H1 (cell line): ENCODE measurements at places on chromosomes 12 and 14. TPM values are rescaled to one million over a fixed set of nuclear protein-coding genes. Genes with fewer than 3 reads are reported as not detected.

OAS1 gene
- total RNA-seq, result not detected in 2 replicates

SMAGP gene
- total RNA-seq, result 9.2 and 9.4 TPM in 2 replicates

CHST11 gene
- 14.4 and 15.5 TPM in 2 replicates for total RNA-seq

DNA sequence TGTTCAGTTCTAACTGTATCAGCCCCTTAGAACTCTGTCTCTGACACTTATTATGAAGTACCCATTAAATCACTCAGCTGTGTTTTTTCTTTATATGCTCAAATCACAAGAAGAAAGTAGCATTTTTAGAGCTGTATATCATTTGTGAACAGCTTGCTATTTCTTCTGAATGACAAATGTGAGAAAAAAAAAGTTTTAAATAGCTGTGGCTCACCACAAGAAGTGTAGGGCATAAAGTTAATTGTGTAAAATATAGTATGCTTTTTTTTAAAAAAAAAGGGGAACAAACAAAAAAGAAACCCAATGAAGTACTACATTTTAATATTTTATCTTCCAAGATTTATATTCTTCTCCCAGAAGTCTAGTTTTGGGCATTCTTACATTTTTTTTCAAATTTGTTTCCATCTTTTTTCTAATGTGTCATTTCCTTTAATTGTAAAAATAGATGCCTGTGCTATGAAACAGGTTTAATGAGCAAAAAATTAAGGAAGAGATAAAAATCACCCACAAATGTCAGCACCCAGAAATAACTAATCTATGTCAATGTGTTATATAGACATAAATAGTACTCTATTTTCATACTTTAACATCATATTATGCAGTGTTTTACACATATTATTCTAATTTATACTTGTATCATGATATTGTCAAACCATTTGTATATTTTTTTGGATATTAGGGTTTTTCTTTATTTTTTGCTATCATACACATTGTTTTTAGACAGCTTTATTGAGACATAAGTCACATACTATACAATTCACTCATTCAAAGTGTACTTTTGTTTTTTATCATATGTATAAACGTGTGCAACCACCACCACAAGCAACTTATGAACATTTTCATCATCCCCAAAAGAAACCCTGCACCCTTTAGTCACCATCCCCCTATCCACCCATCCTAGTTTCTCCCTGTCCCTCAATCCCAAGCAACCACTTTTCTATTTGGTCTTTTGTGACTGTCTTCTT lies 22.4 kb upstream of the LRRK2 start:
- no peak for DNase-seq

KCNA5 gene
- total RNA-seq, result 0.11 and 0.20 TPM in 2 replicates

GRCh38 chr12:2120982-2121758 lies 68.4 kb downstream of the CACNA1C start:
- no peak for DNase-seq

RNASE1 gene
- total RNA-seq, result 2.2 and 3.0 TPM in 2 replicates

SLC4A8 gene
- total RNA-seq, result 13.4 and 15.2 TPM in 2 replicates

- no peak for DNase-seq
These were observed 40.5 kb upstream of the USP44 start for GRCh38 chr12:95591731-95592130.

MUCL1 gene
- total RNA-seq, result not detected in 2 replicates

- no peak for DNase-seq
These were observed 41.3 kb downstream of the SSH1 start for GRCh38 chr12:108815875-108816594.

DNA sequence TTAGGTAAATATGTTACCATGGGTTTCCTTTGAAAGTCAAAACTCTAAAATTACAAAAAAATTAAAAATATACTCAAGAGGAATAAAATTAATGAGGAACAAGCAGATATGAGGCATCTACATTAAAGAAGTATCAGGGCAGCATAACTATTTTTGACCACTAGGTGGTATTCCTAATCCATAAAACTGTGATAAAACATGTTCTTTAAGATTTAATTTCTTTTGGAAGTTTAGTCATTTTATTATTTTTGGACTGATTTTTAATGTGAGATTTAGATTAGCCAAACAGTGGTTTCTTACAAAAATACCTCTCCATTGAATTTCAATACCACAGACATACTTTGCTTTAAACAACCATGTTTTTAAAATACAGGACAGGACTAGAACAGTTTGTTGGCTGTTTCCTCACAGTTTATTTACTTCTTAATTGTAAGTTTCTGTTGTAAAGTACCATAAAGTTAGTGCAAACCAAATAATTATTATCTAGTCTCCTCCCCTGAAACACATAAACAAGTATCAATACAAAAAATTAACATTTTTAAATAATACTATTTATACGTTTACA lies 49.8 kb downstream of the NTS start:
- no peak for DNase-seq

DNA sequence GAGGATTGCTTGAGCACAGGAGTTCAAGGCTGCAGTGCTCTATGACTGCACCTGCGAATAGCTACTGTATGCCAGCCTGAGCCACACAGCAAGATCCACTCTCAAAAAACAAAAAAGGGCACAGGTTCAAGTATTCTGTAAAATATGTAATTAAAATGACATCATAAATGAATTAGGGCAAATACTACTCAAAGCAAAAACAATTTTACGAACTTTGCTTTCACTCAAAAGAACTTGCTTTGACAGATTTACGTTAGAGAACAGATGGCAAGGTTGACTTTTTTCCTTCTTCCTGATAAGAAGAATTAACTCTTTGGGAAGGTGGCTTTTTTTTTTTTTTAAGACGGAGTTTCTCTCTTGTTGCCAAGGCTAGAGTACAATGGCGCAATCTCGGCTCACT lies 44.0 kb upstream of the EAPP start:
- DNase-seq, result no peak

STAC3 gene
- 1.3 and 1.9 TPM in 2 replicates for total RNA-seq

DNA sequence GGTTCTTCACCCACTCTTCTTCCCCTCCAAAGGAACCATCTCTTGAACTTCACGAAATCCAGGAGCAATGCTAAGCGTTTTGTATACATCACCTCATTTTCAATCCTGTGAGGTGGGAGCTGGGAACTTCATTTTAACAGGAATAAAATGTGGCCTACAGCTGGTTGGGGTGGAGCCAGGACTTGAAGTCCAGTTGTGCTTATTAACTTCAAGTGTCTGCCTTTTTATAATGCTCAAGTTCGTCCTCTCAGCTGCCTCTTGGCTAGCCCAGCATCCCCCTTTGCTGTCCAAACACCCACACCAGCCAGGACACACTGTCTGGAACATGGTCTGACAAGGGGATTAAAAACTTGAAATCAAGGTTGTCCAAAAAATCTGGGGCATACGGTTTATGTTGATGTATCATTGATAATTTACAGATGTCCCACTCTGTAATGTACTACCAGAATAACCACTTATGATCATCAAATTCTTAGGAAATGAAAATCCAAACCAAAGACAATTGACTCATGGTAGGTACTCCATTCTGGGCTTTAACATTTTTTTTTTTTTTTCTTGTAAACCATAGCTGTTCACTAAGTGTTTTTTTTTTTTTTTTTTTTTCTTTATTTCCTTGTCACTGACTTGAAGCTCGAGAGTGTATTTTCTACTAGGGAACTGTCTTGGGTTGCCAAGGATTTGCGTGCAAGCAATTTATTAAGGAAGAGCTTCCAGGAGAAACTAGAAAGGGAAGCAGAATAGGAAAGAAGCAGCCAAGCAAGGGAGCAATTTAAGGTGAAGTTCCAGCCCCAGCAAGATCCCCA lies 252.3 kb downstream of the EFCAB11 start:
- no peak for DNase-seq

ASCL4 gene
- total RNA-seq, result not detected in 2 replicates

SLC5A8 gene
- 0.11 TPM in 1 of 2 replicates, not detected in the other for total RNA-seq

DNA sequence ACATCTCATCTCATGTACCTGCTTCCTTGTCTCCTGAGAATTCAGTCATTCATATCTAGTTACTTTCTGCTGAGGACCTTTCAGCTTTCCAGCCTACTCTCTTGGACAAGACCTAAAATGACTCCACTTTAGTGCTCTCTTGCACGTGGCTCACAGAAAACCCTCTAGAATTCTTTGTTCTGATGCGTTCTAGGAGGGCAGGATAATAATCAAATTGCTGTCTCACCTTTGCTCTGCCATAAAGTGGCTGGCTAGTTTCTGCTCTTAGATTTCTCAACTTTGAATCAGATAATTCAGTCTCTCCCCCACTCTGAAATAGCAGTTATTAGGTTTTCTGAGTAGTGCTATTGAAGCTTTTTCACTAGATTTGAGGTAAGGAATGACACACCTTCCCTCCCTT lies 429.5 kb upstream of the FBXO33 start:
- no peak for DNase-seq

CLEC1B gene
- not detected in 2 replicates for total RNA-seq

GRCh38 chr12:49969651-49970429 lies 2.9 kb upstream of the AQP6 start:
- no peak for DNase-seq

- DNase-seq, result no peak
These were observed 14.7 kb downstream of the STON2 start for GRCh38 chr14:81385419-81385818.

MSI1 gene
- total RNA-seq, result 51.9 and 53.1 TPM in 2 replicates

MORN3 gene
- total RNA-seq, result 0.34 and 0.93 TPM in 2 replicates

KIAA0586 gene
- total RNA-seq, result 21.6 and 24.8 TPM in 2 replicates

GRCh38 chr12:124568431-124569374 lies 1.3 kb upstream of the NCOR2 start:
- peak; percentile 65 for DNase-seq

RHOJ gene
- not detected in 2 replicates for total RNA-seq

DNA sequence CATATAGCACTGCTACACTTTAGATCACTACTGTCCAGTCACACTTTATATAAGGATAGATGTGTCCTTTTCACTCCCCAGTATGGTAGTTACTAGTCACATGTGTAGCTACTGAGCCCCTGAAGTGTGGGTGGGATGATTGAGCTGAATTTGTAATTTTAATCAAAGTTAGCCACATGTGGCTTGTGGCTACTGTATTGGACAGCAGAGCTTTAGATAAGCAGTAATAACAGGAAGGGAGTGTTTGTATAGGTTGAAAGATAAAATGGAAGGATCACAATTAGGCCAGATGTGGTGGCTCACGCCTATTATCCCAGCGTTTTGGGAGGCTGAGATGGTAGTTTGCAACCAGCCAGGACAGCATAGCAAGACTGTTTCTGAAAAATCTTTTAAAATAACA lies 23.5 kb downstream of the NAA30 start:
- DNase-seq, result no peak

GRCh38 chr12:41920355-41920754 lies 224.3 kb downstream of the GXYLT1 start:
- DNase-seq, result no peak

GRCh38 chr14:38578278-38578681 lies 322.4 kb upstream of the CLEC14A start:
- DNase-seq, result no peak

- DNase-seq, result no peak
These were observed 120.1 kb downstream of the RGS6 start for GRCh38 chr14:72052356-72052755.

DNA sequence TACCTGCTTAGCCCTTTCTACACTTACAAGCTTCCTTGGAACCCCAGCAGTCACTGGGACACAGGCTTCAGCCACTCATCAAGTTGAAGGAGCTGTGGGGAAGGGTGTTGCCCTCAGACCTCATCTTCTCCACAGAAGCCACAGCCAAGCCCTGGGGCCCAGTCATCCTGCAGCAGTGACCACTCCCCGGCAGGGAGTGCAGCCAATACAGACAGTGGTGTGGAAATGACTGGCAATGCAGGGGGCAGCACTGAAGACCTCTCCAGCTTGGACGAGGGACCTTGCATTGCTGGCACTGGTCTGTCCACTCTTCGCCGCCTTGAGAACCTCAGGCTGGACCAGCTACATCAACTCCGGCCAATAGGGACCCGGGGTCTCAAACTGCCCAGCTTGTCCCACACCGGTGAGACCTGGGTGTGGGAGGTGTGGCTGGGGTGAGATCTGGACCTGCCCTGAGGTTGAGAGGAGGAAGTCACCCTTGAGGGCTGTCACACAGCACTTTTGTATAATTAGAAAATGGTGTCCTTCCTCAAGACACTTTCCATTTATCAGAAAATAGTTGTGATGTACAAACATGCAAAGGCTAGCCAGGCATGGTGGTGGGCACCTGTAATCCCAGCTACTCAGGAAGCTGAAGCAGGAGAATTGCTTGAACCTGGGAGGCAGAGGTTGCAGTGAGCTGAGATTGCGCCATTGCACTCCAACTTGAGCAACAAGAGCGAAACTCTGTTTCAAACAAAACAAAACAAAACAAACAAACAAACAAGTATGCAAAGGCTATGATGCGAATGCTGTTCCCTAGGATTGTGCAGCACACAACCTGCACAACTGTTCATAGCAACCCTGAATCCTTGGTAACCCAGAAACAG lies 9.9 kb downstream of the GLI1 start:
- DNase-seq, result no peak

- DNase-seq, result no peak
These were observed 445.4 kb upstream of the OR4E1 start for GRCh38 chr14:22118899-22119477.

DNA sequence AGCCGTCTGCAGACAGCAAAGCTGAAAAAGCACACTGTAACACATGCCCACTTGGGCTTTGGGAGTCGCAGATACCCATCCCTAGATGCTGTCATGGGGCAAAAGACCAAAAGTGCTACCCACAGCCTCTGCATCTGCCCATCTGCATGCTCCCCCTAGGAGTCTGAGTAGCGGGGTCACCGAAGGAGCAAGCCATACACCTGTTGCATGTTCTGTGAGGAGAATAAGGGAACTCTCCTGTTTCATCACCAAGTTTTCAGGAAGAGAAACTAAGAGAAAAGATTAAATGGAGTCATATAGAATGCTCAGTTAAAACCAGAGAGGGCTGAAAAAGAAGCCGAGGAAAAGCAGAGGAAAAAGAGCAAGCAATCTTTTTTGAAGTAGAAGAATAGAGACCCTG lies 13.7 kb upstream of the ST8SIA1 start:
- no peak for DNase-seq

ALDH1L2 gene
- 4.4 and 7.2 TPM in 2 replicates for total RNA-seq

TPH2 gene
- total RNA-seq, result 0.90 and 1.1 TPM in 2 replicates

ERH gene
- 447 and 454 TPM in 2 replicates for total RNA-seq

- DNase-seq, result peak; percentile 67
These were observed 69.9 kb downstream of the RBM19 start for GRCh38 chr12:113896194-113896593.
